ENCODE measurements at places on chromosomes 1 and 21.
A peak's percentile ranks its signal among the peaks of the same experiment; 100 is the strongest.

- DNase-seq = no peak
Measured at GRCh38 chr21:16072737-16073136, 343.0 kb downstream of the USP25 start.

GRCh38 chr1:35925741-35926140, 5.2 kb upstream of the AGO3 start:
- no peak for DNase-seq

DNA sequence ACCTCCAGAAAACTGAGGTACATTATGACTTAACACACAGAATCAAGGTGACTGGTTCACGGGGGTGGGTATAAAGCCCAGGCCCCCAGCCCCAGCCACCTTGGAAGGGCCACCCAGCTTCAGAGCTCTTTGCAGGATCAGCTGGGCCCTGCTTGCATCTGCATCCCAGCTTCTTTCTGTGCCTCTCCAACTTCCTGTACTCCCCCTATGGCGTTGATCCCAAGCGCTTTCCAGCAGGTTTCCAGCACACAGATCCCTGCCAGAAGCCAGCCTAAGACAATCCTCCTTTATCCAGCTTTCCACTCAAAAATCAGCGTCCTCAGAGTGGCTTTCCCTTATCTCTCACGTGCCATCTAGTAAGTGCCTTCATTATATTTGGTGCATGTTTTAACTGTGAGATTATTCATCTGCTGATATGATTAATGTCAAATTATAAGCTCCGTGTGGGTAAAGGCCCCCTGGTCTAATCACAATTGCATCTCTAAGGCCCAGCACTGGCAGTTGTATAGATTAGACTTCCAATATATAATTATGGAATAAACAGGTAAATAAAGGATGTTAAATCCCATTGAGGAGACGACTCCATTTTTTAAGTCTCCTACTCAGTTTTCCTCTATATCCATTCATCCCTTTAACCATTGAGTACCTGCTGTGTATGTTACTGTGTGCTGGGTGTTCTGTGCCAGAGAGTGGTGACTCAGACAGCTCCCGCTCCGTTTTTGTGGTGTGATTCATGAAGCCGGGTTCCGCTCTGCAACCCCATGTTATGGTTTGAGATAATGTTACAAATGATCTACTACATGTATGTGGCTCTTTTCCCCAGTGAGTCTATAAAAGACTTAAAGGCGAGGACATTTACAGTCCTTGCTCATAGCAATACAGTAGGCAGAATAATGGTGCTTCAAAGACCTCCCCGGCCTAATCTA, 387.6 kb downstream of the PCP4 start:
- DNase-seq = peak; percentile 19

GRCh38 chr1:30750731-30751291, 6.8 kb downstream of the LAPTM5 start:
- no peak for DNase-seq

- no peak for DNase-seq
Measured at GRCh38 chr1:246437961-246438360, 69.1 kb downstream of the SMYD3 start.

- DNase-seq = no peak
Measured at GRCh38 chr1:163877016-163877415, 555.3 kb downstream of the NUF2 start.

DNA sequence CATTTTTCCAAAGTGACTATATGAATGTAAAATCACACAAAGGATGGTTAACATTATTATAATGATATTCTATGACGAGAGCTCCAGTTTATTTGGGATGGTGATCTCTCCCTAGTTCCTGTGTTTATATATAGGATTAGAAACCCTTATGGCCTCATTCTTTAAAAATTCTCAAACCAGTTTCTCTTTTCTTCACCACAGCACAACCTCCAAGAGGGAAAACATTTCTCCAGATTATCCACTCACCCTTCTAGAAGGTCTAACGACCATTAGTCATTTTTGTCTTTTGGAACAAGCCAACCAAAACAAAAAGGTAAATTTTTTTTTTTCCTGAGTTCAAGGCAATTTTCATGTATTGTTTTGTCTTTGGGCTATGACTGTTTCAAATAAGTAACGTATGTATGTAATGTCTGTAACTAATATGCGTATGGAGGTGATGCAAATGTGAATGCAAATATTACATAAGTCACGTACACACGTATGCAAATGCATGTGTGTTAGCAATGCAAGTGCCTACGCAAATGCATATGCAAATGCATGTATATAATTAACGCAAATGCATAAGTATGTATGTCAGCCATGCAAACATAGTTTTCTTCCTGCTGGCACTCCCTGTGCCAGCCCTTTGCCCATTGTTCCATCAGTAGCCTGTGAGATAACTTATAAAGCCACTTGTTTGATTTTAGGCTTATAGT, 72.5 kb upstream of the MORC3 start:
- DNase-seq = no peak

DNA sequence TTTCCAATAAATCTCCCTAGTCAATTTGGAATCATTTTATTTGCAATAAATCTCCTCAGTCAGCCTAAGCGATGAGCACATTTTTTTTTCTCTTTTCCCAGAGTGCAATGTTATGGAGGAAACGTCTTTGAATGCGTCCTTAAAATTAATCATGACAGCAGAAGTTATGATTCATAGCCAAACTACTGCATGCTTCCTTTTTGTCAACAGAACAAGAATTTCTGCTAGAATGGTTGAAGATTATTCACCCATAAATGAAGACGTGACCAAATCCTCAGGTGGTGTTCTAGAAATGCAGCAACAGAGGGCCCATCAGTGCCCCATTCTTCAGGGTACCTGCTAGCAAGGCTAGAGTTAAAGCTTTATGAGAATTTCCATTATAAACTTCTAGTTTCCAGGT, 407.9 kb upstream of the PKN2 start:
- DNase-seq = peak; percentile 31

DNA sequence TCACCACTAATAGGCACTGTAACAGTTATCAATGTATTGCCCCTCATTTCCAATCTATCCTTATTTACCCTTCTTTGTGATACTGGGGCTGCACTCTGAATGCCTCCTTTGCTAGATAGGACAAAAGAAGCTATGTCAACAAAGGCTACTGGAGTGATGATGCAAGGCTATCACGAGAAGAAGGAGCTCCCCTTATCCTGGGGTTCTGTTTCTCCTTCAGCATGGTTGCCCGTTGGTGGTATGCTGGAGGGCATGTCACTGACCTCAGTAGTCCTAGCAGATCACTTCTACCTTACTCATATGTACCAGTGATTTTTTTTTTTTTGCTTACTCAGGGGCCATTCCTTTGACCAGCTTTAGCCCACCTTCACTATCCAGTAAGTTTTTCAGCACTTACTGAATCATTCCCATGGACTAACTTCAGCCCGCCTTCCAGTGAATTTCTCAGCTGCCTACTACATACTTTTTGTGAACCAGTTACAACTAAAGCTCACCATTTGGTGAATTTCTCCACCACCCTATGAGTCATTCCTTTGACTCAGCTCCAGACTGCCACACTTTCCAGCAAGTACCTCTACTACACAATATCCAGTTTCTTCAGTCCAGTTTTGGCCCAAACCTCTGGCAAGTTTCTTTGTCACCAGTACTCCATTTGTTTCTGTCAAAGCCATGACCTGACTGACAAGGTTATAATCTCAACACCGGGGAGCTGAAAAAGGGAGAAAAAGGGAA, 944.5 kb downstream of the KCNT2 start:
- DNase-seq = peak; percentile 51

DNA sequence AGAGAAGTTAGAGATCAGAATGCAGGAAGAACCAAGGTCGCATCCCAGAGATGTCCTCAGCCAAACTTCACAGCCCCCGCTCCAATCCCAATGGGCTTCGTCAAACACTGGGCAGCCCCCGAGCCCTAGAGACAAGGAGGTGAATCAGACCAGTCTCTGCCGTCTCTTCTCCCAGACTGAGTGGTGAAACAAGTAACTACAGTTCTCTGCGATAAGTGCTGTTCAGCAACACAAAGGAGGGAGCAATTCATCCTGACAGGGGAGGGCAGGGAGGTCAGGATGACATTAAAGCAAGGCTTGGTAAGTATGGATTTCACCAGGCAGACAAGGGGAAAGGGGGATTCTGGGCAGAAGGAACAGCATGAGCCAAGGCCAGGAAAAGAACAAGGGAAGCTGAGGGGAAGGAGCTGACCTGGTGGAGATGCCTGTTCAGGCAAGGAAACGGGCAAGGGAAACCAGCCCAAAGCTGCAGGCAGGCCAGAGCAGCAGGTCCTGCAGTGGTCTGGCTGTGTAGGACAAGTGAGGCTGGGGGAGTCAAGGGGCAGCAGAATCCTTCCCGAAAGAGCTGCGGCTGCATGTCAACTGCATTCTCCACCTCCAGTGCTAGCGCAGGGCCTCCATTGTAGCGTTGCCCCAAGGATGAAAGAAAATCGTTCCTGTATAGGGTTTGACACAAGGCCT, 13.6 kb upstream of the ERI3 start:
- no peak for DNase-seq

- DNase-seq = no peak
Measured at GRCh38 chr1:155969377-155969791, 9.0 kb downstream of the ARHGEF2 start.

DNA sequence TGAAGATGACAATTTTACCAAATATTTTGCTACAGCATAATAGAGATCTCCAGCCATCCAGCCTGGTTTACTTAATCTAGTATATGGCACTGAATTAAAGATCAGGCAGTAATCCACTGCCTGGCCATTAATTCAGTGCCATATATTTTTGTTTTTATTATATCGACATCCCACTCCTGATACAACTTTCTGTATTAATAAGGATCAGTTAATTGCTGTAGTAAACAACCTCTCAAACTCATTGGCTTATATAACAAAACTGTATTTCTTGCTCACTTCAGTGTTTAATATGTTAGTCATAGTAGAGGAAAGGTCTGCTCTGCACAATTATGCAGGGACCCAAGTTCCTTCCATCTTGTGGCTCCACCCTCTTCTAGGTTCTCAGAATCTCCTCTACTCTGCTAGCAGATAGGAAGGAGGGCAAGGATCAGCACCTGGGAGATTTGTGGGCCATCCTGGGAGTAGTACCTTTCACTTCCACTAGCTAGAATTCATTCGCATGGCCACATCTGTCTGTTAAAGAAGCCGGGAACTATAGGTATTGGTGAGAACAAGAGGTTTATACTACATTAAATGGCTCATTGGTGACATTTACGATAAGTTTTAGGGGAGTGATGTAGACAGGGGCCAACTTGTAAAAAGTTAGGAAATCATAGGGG, 3.6 kb upstream of the ZDHHC18 start:
- no peak for DNase-seq

DNA sequence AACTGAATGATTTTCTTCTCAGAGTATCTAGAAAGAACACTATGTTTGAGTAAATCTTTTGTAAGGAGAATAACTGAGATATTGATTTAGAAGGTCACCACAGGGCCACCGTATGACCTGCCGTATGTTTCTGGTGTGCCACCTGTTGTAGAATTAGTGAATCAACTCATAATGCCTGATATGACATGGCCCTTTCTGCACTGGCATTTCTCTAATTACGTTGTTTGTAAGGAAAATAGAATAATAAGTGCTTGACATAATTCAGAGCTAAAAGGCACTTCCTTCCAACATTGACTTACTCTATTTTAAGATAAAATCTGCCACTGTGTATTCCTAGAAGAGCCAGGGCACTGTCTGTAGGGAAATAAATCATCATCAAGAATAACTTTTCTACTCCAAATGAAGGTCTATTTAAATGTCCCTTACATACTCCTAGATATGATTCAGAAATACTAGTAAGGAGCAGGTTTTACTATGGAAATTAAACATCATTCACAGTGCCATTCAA, 101.7 kb downstream of the PHTF1 start:
- DNase-seq = no peak

- no peak for DNase-seq
Measured at GRCh38 chr1:44985747-44986359, 542 bp downstream of the EIF2B3 start.

DNA sequence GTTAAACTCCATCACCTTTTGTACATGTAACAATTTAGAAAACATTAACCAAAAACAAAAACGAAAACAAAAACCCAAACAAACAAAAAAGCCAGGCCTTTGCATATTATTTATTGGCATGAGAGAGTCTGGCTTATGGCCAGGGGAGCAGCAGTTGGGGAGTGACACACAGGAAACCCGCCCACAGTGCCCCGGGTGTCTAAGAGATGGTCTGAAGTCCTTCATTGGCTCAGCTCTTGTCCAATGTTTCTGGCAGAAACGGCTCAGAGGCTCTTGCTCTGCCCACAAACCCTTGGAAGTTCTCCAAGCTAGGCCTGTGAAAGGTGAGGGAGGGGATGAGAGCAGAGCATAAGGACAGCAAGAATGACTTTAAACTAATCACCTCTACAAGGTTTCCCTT, 131.5 kb downstream of the CNIH3 start:
- no peak for DNase-seq

DNA sequence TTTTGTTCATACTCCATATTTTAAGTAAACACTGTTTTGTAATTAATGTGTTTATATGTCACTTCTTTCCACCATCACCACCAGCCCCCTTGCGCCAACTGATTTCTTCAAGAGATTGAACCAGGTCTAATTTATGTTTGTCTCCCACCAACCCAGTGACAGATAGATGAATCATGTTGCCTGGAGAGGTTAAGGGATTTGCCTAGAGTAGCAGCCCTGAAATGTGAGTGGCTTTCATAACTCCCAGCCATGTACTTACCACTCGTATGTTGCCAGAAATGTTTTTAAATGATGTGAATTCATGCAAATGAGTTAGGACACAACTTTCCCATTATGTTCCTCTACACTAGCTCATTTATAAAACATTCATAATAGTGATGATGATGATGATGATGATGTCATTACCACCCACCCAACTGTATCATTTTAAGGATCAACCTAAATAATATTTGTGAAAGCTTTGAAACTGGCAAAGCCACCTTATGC, 86.9 kb downstream of the LRRC8D start:
- DNase-seq = no peak

DNA sequence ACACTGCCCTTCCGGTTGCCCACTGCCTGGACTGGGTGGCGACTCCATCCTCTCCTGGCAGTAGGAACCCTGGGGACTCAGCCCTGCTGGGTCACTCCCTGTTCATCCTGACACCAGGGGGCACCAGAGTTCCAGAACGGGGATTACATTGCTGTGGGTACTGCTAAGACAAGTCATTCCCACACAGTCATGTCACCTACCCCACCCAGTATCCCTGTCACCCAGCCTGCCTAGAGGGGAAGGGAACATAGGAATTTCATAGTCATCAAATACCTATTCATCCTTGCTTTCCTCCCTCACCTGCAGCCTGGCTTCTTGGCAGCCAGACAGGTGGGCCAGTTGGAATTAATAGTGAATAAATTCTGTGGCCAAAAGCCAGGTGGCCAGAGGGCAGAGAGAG, 9.8 kb upstream of the SFN start:
- DNase-seq = no peak

Data from kidney epithelial cell (primary cell).